NK-92 treated with Interleukin-12 subunit alpha and Interleukin-12 subunit beta, amount 100 ng/mL, for 24 hours (cell line): ENCODE measurements at places on chromosomes 16 and 17.

DNA sequence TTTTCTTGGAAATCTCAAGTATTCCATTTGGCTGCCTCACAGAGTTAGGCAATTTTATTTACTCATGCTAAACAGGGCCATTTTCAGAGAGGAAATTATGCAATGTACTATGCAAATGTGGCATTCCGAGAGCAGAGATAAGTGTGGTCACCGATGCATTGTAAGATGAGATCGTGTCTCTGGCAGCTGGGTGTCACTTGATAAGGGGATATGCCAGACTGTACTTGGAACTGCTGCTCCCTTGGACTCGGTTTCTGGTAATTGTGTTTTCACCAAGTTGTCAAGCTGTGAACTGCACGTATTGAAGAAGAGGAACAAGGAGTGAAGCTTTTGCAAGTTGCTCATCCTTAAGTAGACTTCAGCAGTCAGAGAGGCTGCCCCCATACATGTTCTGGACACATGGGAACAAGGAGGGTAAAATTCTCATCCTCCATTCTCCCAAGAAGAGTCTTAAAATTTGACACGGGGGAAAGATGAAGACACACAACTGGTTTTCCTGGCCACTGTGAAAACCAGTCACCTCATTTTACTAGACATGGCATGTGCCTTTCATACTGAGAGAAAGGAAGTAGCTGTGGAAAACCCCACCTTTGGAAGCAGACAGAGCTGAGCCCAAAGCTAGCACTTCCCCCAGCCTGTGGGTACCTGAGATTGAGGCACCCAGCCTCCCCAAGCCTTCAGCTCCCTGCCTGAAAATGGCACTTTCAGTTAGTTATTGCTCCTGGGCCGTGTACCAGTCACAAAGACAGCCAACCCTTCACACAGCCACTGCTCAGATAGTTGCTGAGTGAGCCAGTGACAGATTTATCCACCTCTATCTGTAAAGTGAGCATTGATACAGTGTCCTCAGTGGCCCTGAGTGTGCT lies 150.7 kb downstream of the SOCS1 start:
- DNase-seq, result no peak

- no peak for DNase-seq
Measured at GRCh38 chr16:21610006-21610544, 10.7 kb downstream of the METTL9 start.

DNA sequence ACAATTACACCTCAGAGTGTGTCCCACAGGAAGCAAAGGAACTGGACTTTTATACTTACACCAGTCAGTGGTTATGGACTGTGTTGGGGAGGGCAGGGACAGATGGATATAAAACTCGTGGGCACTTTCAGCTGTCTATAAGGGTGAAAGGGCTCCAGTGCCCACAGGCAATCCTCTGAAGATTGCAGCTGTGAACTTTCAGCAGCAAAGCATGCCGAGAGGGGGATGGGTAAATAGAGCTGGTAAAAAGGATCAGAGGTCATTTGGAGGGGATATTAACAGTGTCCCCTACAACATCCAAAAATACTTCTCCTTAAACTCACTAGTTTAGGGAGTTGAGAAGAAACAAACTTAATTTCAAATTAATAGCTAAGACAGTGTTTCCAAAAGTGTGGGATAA lies 13.3 kb upstream of the RFWD3 start:
- no peak for DNase-seq

- DNase-seq, result no peak
Measured at GRCh38 chr17:60862482-60862881, 184.8 kb downstream of the BCAS3 start.

- DNase-seq, result no peak
Measured at GRCh38 chr16:66298006-66298405, 68.5 kb upstream of the CDH5 start.

DNA sequence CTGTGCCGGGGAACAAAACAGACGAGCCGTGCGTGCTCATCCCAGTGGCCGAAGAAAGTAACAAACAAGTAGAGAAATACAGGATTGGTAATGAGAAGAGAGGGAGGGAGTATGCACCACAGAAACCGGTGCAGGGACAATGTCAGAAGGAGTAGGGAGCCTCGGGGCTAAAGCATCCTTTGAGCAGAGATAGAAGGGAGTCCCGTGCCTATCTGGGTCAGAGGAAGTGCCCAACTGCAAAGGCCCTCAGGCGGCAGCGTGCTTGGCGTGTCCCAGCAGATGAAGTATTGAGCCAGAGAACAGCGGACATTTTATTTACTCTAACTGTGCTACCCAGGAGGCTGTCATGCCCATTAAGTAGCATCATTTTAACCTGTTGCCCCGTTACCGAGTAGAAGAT lies 114.9 kb upstream of the CACNG5 start:
- DNase-seq, result no peak

GRCh38 chr17:20938988-20939615 lies 103.7 kb downstream of the USP22 start:
- no peak for DNase-seq

- DNase-seq, result no peak
Measured at GRCh38 chr17:53570731-53571130, 252.0 kb upstream of the KIF2B start.

GRCh38 chr17:58360296-58361063 lies 8.5 kb upstream of the SUPT4H1 start:
- DNase-seq, result no peak

DNA sequence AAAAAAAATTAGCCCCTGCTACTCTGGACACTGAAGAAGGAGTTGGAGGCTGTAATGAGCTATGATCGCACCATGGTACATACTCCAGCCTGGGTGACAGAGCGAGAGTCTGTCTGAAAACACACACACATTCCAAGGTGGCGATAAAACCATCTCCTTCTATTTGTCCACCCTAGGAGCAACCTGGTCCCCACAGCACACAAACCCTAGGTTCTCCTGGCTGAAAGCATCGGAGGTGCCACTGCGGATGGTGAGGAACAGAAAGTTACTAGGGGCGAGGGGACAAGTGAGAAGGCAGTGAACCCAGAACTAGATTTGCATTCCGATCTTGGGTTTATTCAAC lies 1.4 kb upstream of the ECI1 start:
- no peak for DNase-seq

- no peak for DNase-seq
Measured at GRCh38 chr16:88673716-88674379, 11.0 kb upstream of the MVD start.

GRCh38 chr17:43689814-43690213 lies 28.1 kb upstream of the MEOX1 start:
- DNase-seq, result no peak

GRCh38 chr16:68936736-68937631 lies 93.7 kb downstream of the TANGO6 start:
- DNase-seq, result no peak

GRCh38 chr17:60577147-60577915 lies 22.7 kb upstream of the PPM1D start:
- DNase-seq, result no peak

- DNase-seq, result no peak
Measured at GRCh38 chr16:10983159-10983558, 38.8 kb downstream of the CLEC16A start.

DNA sequence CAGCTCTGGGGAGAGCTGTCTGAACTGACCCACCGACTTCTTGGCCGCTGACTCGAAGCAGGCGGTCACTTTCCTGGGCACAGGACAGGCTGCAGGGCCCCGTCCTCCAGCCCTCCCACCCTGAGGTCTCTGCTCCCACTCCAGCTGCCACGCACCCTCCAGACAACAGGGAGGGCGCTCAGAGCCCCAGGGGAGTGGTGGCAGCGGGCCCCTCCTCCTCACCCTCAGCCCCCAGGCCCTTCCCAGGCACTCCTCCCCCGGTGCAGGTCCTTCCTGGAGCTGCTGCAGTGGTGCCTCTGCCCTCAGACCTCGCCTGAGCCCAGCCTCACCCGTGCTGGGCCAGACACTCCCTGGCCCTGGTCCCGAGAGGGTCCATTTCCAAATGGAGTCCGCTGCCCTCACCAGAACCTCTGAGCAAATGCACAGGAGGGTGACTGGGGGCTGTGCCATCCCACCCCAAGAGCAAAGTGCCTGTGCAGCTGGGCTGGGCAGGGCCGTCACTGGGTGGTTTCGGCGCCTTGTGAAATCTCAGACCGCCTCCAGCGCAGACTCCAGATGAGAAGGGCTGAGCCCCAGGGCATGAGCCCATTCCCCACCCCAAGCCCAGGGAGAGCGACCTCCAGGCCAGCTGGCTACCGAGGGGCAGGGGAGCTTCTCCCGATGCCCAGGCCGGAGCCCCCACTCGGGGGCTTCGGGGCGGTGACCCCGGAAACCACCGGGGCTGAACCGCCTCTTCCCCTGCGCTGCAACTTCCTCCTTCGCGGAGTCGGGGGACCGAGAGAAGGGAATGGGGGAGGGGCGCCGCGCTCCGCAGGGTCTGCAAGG lies 717 bp downstream of the CYBA start:
- DNase-seq, result peak; percentile 38

DNA sequence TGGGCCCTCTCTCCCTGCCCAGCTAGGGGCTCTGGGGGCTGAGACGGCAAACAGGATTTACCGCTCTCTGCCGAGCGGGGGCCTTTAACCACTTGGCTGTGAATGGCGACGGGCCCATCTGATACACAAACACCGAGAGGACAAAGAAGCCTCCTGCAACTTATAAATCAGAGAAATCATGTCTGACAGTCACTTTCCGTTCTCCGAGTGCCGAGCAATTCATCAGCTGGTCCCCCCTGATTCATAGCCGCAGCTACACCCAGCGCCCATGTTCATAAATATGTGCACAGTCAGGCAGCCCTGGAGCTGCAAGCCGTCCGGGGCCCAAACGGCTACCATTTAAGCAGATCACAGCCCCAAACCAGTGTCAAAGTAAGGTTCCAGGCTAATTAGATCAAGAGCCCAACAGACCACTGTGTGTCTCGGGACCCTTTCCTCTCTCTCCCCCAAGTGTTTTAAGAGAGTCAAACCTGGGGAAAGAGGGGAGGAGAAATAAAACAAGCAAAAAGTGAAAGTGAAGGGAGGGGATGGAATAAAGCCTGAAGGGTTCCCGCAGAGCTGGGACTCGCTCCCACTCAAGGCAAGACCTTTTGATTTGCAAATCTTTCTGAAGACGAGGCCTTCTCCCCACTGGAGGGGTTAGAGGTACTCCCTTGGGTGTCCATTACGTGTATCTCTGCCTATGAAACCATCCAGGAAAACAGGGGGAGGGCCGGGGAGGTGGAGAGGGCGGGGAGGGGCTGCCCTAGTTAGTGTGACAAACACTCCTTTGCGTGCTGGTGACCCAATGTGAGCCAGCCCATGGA lies 154.7 kb downstream of the C16orf78 start:
- DNase-seq, result no peak

DNA sequence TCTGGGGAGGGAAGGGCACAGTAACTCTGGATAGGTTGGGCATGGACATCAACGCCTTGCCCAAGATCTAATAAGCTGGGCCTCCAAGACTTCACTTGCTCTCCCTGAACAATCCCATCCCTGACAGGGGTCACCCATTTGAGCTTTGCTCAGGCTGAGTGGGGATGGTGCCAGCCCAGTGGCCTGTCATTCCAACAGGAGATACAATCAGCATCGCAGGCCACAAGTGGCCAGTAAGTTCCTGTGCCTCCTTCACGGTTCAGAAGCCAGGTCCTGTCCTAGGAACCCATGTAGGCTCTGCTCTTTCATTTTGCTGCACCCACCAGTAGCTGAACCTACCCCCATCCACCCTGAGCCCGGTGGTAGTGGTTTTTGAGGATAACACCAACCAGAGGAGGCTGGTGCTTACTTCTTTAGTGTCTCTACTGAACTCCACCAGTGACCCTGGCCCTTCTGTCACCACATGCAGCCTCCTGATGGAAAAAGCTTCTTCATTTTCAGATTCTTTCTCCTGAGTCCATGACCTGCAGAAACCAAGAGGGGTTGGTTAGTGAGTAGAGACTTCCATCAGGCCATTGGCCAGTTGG lies 14.9 kb downstream of the PLEKHG4 start:
- no peak for DNase-seq

- DNase-seq, result no peak
Measured at GRCh38 chr17:50328363-50329325, 17.3 kb upstream of the XYLT2 start.

GRCh38 chr16:75306099-75306762 lies 54.8 kb upstream of the BCAR1 start:
- no peak for DNase-seq

- DNase-seq, result no peak
Measured at GRCh38 chr17:33097411-33097810, 105.8 kb downstream of the SPACA3 start.

DNA sequence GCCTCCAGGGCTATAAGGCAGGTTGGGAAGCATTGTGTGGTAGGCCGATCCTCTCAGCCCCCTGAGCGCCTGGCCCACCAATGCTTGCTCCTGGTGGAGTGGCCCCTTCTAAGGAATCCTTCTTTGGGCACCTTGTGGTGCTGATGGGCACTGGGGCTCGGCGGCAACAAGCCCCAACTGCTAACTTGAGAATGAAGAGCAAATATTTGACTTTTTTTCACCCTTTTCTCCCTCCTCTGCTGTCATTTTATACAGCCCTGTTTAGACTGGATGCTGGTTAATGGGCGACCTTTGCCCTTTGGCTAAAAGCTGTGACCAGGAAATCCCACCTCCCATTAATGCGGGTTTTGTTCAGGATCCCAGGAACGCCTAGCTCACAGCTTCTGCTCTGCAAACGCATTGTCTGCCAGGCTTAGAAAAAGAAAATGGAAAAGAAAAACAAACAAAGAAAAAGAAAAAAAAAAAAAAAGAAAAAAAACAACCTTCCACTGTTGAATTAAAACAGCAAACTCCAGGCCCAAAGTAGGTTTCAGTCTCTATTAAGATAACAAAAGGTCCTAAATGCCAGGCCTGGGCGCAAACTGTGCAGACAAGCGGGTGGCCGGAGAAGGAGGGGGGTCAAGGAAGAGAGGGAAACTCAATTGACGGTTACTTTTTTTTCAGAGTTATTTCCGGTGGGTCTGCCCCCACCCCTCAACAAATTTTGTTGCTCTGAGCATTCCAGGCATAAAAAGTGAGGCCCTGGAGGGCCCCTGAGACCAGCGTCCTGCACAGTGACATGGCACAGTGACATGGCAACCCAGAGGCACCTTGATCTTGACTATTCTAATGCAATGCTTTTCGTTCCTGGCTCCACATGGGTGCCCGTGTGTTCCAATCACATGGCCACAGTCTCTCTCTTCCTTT lies 301.4 kb downstream of the MAF start:
- DNase-seq, result no peak

- no peak for DNase-seq
Measured at GRCh38 chr17:7992924-7993323, 9.5 kb upstream of the GUCY2D start.

GRCh38 chr16:27353853-27354252 lies 40.1 kb downstream of the IL4R start:
- DNase-seq, result no peak

DNA sequence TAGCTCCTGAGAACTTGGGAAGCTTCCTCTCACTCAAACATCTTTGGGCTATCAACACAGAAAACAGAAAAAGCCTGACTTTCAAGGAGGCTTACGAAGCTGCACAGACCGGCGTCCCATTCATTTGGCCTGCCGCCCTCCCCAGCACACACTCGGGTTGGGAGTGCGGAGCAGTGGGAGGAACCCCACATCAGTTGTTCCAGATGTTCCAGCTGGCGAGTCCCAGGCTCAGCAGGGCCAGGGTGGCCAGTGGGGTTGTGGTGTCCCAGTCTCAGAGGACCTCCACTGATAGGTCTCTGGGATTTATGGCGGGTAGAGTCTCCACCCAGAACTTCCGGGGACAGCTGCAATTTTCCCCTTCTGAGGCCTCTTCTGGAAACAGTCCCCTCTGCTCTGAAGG lies 43.1 kb upstream of the DLX4 start:
- DNase-seq, result no peak
